Left cardiac atrium (tissue), 4 donors: ENCODE measurements at places on chromosomes 16 and 17.

DNA sequence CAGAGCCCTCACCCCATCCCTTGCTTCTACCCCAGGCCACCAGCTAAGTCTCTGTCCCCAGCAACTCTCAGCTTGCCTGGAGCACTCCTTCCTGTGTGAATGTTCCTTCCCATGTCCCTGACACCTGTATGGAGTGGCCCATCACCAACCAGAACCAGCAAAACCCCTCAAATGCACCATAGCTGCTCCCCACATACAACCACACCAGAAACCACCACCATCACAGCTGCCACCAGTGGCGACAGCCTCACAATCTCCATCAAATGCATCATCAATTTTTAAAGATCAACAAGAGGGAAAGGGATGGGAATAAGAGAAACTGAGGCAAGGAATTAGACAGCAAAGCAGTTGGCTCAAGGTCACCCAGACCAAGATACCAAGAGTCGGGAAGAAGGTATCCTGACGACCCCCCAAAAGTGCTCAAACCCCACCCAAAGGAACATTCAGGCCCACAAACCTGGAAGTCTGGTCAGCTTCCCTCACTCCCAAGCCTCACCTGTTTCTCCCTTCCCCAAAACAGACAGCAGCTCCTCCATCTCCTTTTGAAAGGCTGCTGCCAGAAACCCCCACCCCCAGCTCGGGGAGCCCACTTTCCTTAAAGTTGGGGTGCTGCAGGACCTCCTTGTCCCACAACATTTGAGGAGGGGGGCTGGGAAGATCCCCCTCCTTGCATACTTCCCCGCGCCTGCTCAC is 1.8 kb downstream of the SRCIN1 start:
- DNase-seq = no peak

GRCh38 chr16:6428861-6429260 is 903.8 kb upstream of the RBFOX1 start:
- DNase-seq = no peak

DNA sequence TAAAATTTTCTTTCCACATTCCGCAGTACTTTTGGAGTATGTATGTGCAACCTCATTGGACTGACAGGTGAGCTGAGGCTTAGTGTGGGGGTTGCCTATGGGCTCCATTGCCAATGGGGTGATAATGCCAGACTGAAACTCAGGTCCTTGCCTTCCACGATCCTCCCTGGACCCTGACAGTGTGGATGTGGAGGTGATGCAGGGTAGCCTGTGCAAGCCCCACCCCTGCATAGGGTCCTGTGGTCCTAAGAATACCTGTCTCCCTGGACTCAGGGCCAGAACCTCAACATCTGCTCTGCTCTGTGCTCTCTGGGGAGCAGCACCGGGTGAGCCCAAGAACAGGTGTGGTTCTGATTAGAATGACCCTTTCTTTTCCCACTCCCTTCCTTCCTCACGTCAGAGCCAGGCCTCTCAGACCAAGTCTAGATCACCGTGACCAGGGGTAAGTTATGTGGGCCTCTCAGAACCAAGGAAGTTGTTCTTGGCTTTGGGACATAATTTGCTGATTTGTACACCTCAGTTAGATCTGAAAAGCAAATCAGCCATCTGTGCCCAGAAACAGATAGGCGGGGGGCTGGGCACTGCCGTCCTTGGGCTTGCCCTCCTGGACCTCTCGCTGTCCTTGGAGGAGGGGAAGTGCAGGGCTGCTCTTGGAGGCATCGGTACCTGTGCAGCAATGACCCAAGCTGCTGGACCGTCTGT is 8.4 kb upstream of the TNS4 start:
- DNase-seq = no peak

GRCh38 chr17:35460354-35460851 is 11.8 kb upstream of the SLFN13 start:
- DNase-seq = peak; percentile 45

GRCh38 chr17:21425736-21426135 is 49.6 kb downstream of the KCNJ12 start:
- no peak for DNase-seq

DNA sequence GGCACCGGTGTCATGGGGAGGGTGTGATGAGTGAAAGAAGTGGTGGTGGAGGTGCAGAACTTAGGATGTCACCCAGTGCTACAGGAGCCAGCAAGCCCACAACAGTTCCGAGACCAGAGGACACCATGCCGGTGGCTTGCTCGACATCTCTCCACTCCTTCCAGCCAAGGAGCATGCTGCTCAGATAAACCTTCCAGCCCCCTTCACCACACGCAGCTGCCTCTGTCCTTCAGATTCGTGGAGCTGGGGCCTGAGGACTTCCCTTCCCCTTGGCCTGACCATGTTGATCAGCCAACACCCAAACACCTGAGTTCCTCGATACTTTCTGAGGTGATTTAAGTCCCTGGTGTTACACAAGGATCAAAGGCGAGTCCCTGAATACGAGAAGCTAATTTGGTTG is 188.8 kb upstream of the FOXF1 start:
- no peak for DNase-seq

- DNase-seq = no peak
Observed at GRCh38 chr17:28705074-28705659, 6.5 kb downstream of the PROCA1 start.

DNA sequence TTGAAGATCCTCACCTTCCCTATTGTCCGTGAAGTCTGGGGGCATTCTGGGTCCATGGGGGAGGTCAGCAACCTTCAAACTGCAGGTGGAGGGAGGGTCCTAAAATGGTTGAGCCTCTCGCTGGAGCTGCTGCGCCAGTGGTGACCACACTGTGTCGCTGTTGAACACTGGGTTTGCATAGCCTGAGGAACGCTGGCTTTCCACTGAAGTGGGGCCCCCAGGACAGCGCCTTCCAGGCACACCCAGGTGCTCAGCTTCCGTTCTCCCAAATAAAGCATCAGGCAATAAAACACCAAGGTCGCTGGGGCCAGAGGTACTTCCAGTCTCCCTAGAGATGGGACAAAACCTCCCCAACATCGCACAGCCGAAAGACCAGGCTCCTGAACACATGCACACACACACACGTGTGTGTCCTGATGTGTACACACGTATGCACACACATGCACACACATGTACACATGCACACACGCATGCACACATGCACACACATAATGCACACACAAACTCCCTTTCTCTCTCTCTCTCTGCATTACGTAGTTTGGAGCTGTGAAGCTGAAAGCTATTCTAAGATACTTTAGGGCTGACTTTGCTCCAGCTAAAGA is 120.6 kb downstream of the IRF8 start:
- no peak for DNase-seq

DNA sequence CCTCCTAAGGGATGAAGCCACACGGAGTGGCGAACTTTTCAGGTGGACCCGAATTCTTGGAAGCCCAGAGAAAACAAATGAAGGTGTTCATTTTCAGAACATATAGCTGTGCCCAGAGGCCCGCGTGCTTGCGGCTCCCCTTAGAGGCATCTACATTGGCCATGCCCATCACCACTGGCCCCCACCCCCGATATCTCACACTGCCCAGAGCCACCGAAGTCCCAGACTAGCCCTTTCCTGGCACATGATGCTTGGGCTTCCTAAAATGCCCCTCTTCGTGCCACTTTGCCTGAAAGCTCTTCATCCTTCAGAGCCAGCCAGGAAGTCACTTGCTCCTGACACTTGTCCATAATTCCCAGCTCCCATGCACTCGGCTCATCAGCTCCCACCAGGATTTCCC is 2.1 kb upstream of the HEXIM1 start:
- no peak for DNase-seq

- DNase-seq = no peak
Observed at GRCh38 chr16:87947356-87948118, 3.7 kb upstream of the BANP start.

- peak; percentile 73 for DNase-seq
Observed at GRCh38 chr17:42653179-42654124, 5.6 kb upstream of the TUBG2 start.

GRCh38 chr16:19105891-19106624 is 7.7 kb upstream of the ITPRIPL2 start:
- no peak for DNase-seq

DNA sequence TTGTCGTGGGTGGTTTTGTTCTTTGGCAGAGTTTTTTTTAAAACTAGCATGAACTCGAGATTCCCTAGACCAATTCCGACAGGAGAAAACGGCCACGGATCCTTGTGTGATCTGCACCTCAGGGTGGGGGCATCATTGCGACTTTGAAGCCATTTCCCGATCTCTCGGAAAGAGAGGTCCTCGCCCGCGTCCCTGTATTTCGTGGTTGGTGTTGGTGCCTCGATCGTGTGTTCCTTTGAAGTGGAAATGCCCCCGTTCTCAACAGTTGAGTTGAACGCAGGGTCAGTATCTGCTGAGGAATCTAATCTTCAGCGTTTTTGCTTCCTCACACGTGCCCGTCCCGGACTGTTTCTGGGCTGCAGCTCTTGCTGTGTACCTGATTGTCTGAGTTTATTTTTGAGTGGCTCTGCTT is 1.1 kb downstream of the CRAMP1 start:
- no peak for DNase-seq

DNA sequence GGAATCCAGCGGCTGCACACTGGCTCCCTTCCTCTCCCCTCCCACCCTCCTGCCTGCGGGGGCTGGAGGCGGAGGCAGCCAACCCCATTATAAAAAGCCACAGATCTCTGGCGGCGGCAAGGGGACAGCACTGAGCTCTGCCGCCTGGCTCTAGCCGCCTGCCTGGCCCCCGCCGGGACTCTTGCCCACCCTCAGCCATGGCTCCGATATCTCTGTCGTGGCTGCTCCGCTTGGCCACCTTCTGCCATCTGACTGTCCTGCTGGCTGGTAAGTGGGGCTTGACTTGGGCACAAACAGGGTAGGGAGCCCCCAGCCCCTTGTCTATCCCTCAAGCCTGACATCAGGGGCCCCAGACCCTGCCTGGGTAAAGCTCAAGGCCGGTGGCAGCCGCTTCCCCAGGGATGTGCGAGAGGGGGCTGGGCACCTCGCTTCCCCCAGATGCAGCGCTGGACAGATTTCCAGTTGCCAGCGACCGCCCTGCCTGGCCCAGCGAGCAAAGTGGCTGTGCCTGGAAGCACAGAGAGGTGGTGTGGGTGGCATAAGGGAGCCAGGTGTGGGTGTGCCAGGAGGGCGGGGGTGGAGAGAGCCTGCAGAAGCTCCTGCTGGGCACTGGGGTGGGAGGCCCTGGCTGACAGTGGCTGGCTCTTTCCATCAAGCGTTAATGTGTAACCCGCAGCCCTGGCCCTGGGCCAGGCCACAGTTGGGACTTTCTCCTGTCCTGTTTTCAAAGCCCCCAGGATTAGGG is at the start of gene CX3CL1:
CX3CL1 (plus strand) TSS at position 119 of the 745 bp plus-strand sequence; CDS start at position 198, 79 bp downstream.
- peak; percentile 77 for DNase-seq

DNA sequence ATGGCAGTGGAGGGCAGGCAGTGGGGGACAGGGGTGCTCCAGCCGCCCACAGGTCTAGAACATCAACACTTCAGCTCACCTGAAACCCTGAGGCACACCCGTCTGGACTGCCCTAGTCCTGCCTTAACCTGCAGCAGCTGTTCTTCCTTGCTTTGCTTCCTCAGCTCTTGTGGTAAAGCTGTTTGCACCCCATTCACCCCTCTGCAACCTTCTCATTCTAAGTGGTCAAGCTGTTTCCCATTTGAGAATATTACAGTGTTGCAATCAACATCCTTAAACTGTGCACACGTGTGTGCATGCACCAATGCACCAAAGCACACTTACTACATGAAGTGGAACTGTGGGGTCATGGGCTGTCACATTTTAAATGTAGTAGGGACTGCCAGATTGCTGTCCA is 32.4 kb downstream of the SCNN1B start:
- DNase-seq = no peak
